HepG2 (cell line): ENCODE measurements at places on chromosomes 11 and 22.
A peak's percentile ranks its signal among the peaks of the same experiment; 100 is the strongest.

DNA sequence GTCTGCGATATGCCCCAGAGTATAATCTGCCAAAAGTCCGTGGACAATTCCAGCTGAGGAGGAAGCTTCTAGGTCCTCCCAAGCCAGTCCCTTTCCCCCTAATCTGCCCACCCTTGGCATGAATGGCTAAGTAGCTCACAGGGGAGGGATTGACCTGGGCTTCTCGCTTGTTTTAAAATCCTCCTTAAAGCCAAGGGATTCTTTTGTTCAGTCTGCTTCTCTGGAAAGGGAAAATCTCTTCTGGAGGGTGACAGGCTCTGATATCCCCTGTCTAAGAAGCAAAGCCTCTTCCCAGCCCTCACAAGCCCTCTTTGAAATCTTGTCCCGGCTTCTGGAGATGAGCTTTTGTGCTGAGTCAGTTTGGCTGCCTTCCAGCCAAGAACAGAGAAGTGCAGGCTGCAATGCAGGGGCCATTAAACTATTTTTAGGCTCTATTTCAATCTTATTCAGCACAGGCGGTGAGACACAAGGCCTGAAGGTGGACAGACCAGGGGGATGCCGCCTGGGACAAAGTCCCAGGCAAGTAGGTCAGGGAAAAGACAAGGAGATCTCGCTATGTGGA lies 23.9 kb downstream of the NEFH start:
- H3K27ac ChIP-seq, result no peak overlapping the region
- no peak for DNase-seq
- H3K36me3 ChIP-seq, result peaks cover 24% of the 10 kb centered on the region; the same call in 2 of the 3 replicates
- H3K4me1 ChIP-seq, result peaks cover 18% of the 10 kb centered on the region
- no peaks in the 10 kb centered on the region for H3K27me3 ChIP-seq
- H3K4me3 ChIP-seq, result no peak overlapping the region

- DNase-seq, result no peak
- no peak overlapping the region for H3K4me3 ChIP-seq
- H3K27ac ChIP-seq, result no peak overlapping the region
- no peaks in the 10 kb centered on the region for H3K27me3 ChIP-seq
- no peaks in the 10 kb centered on the region for H3K4me1 ChIP-seq
These were observed 89.7 kb downstream of the BRD1 start for GRCh38 chr22:49738006-49738405.

- no peak for DNase-seq
- H3K36me3 ChIP-seq, result no peaks in the 10 kb centered on the region
- H3K4me1 ChIP-seq, result no peaks in the 10 kb centered on the region
- no peak overlapping the region for H3K27ac ChIP-seq
- peaks cover 48% of the 10 kb centered on the region for H3K27me3 ChIP-seq
These were observed 80.2 kb downstream of the PRR5L start for GRCh38 chr11:36376009-36376887.

DNA sequence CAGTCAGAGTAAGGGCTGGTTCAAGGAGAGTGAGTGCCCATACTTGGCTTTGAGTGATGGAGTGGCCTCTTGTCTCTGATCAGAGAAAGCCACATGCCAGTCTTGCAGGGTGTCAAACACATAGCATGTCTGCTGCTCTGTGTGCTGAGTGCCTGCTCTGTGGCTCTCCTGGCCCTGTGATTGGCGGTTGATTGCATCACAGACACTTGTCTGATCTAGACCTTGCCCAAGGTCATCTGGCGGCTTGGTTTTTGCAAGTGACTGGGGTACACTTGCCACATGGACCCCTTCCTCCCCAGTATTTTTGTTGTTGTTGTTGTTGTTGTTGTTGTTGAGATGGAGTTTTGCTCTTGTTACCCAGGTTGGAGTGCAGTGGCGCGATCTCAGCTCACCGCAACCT lies 10.3 kb downstream of the OSBP2 start:
- H3K27ac ChIP-seq, result no peak overlapping the region
- H3K36me3 ChIP-seq, result no peaks in the 10 kb centered on the region
- H3K27me3 ChIP-seq, result no peaks in the 10 kb centered on the region
- peaks cover 20% of the 10 kb centered on the region for H3K4me1 ChIP-seq
- no peak for DNase-seq
- H3K4me3 ChIP-seq, result no peak overlapping the region

GRCh38 chr11:1829039-1829820 lies 5.6 kb upstream of the SYT8 start:
- no peak overlapping the region for H3K4me3 ChIP-seq
- no peak for DNase-seq
- H3K36me3 ChIP-seq, result no peaks in the 10 kb centered on the region
- peaks cover 98% of the 10 kb centered on the region for H3K4me1 ChIP-seq
- H3K27me3 ChIP-seq, result peaks cover 4% of the 10 kb centered on the region

- H3K4me3 ChIP-seq, result no peak overlapping the region
- no peak overlapping the region for H3K27ac ChIP-seq
- no peak for DNase-seq
- no peaks in the 10 kb centered on the region for H3K4me1 ChIP-seq
- H3K27me3 ChIP-seq, result no peaks in the 10 kb centered on the region
- no peaks in the 10 kb centered on the region for H3K36me3 ChIP-seq
These were observed 71.3 kb downstream of the ETS1 start for GRCh38 chr11:128515826-128516778.

DNA sequence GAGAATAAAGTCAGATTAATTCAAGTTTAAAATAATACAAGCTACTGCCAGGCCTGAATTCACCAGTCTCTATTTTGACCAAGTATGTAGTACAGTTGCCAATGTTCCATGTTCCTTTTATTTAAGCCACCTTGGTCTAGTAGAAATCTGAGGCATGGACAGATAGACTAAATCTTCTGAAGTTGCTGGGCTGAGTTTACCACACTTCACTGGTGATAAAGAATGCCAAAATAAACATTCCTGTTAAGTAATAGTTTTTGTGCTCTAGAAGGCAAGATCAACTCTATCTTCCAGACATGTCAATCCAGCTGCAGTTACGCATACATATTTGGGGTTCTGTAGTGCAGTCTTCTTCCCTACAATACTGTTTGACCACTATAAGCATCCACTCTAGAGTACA lies 83.9 kb upstream of the C11orf87 start:
- no peak for DNase-seq
- no peaks in the 10 kb centered on the region for H3K27me3 ChIP-seq
- H3K4me1 ChIP-seq, result no peaks in the 10 kb centered on the region
- no peak overlapping the region for H3K27ac ChIP-seq
- no peak overlapping the region for H3K4me3 ChIP-seq

DNA sequence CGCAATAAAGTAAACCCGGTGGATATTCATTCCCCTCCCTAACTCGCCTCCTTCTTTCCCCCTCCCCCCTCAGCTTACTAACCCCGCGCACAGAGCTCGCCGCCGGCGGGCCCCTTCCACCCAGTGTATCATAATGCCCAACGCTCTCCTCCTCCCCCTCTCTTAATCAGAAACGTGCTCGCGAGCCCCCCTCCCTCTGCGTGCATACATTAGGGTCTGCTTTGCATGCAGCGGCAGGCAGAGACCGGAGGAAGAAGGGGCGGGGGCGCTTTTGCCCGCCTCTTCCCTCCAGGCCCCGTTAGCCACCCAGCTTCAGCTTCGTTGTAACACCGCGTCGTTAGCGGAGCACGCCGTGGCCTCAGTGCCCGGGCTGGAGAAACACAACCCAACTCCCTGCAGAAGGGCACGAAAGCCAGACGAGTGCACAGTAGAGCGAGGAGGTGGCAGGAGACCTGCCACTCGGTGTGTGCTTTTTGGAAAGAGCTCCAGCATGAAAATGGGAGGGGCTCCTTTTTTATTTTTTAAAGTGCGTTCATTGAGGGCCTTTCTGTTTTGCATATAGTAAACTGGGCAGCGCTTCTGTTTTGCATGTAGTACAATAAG lies 901 bp upstream of the KMT2A start:
- DNase-seq, result peak; percentile 75
- peaks cover 53% of the 10 kb centered on the region for H3K4me1 ChIP-seq
- peak overlapping the region; percentile 84 for H3K4me3 ChIP-seq
- H3K27ac ChIP-seq, result peak overlapping the region; percentile 87
- H3K36me3 ChIP-seq, result no peaks in the 10 kb centered on the region; the same call in 1 of the 2 replicates

- no peak overlapping the region for H3K4me3 ChIP-seq
- no peaks in the 10 kb centered on the region for H3K27me3 ChIP-seq
These were observed 33.5 kb upstream of the BID start for GRCh38 chr22:17807578-17808410.

GRCh38 chr11:59415111-59415510 lies 11.1 kb downstream of the OR5A2 start:
- DNase-seq, result no peak
- H3K4me1 ChIP-seq, result no peaks in the 10 kb centered on the region
- H3K27ac ChIP-seq, result no peak overlapping the region
- no peak overlapping the region for H3K4me3 ChIP-seq
- no peaks in the 10 kb centered on the region for H3K27me3 ChIP-seq

- no peaks in the 10 kb centered on the region for H3K36me3 ChIP-seq
- peaks cover 23% of the 10 kb centered on the region; the same call in 2 of the 3 replicates for H3K27me3 ChIP-seq
- H3K27ac ChIP-seq, result no peak overlapping the region
These were observed 90.0 kb downstream of the GRIK4 start for GRCh38 chr11:120601536-120601935.

DNA sequence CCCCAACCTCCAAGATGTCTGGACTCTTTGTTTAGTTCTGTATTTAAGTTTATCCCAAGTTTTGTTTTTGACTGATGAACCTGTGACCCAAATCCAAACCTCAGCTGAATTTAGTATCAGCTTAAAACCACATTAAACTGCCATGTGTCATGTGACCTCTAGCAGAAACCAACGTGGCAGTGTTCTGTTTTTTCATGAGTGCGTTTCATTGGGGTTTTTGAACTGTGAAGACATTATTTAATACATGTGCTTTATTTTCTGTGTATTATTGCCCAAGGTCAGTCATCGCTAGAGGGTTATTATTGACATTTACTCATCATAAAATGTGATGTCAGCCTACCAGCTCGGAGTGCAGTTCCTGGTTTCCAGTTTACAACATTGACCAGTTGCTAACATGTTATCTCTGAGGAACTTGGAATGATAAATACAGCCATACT lies 1.8 kb downstream of the TLCD5 start:
- H3K4me1 ChIP-seq, result peaks cover 23% of the 10 kb centered on the region
- no peaks in the 10 kb centered on the region; the same call in 2 of the 3 replicates for H3K36me3 ChIP-seq
- DNase-seq, result no peak
- H3K27ac ChIP-seq, result no peak overlapping the region

DNA sequence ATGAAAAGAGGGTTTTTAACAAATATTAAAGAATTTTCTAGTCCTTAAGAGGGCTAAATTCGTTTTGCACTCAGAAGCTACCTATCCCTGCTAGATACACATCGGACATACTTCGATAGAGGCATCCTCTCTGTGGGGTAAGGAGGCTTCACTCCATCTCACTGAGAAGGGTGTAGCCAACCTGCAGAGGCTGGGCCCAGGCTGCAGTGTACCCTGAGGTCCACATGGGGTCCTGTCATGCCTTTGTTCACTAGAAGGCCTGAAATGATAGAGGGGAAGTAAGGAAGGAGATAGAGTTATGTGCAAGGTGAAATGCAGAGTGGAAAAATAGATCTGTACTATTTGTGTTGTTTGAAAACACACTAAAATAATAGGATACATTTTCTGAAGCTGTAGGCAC lies 45.6 kb downstream of the IGSF9B start:
- no peak overlapping the region for H3K4me3 ChIP-seq
- H3K36me3 ChIP-seq, result no peaks in the 10 kb centered on the region
- H3K4me1 ChIP-seq, result no peaks in the 10 kb centered on the region
- peaks cover 56% of the 10 kb centered on the region; the same call in 1 of the 3 replicates for H3K27me3 ChIP-seq
- no peak for DNase-seq
- no peak overlapping the region for H3K27ac ChIP-seq

GRCh38 chr11:34240150-34240494 lies 117.7 kb downstream of the ABTB2 start:
- no peaks in the 10 kb centered on the region for H3K36me3 ChIP-seq
- H3K4me1 ChIP-seq, result peaks cover 18% of the 10 kb centered on the region
- no peak for DNase-seq
- no peak overlapping the region for H3K27ac ChIP-seq
- H3K4me3 ChIP-seq, result no peak overlapping the region

- H3K36me3 ChIP-seq, result no peaks in the 10 kb centered on the region
- H3K27me3 ChIP-seq, result peaks cover 1% of the 10 kb centered on the region; the same call in 1 of the 2 replicates
- H3K4me1 ChIP-seq, result no peaks in the 10 kb centered on the region
- no peak for DNase-seq
These were observed 140.0 kb downstream of the ADAMTS15 start for GRCh38 chr11:130588471-130588870.

- no peak overlapping the region for H3K4me3 ChIP-seq
- no peaks in the 10 kb centered on the region for H3K36me3 ChIP-seq
- DNase-seq, result no peak
These were observed 3.9 kb downstream of the VWA5A start for GRCh38 chr11:124119103-124119502.

DNA sequence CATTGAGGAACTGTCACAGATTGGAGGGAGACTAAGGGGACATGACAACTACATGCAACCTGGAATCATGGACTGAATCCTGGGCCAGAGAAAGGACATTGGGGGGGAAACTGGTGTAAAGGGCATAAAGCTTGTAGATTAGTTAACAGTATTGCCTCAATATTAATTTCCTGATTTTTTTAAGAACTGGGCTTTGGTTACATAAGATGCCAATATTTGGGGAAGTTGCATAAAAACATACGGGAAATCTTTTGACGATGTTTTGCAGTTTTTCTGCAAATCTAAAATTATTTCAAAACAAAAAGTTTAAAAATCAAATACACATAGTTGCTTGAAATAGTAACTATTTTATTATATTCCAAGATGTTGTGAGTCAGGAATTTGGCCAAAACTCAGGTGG lies 2.9 kb upstream of the FOLR3 start:
- no peak overlapping the region for H3K4me3 ChIP-seq
- H3K36me3 ChIP-seq, result no peaks in the 10 kb centered on the region
- H3K4me1 ChIP-seq, result no peaks in the 10 kb centered on the region
- H3K27ac ChIP-seq, result no peak overlapping the region
- no peaks in the 10 kb centered on the region; the same call in none of the 2 replicates for H3K27me3 ChIP-seq

- no peak overlapping the region for H3K4me3 ChIP-seq
- H3K27ac ChIP-seq, result no peak overlapping the region
- no peak for DNase-seq
- peaks cover 50% of the 10 kb centered on the region for H3K36me3 ChIP-seq
- H3K4me1 ChIP-seq, result no peaks in the 10 kb centered on the region
These were observed 42.5 kb downstream of the CEP57 start for GRCh38 chr11:95832763-95833162.

GRCh38 chr22:47818496-47818895 lies 1056.0 kb downstream of the TBC1D22A start:
- H3K27me3 ChIP-seq, result peaks cover 2% of the 10 kb centered on the region; the same call in 1 of the 2 replicates
- H3K36me3 ChIP-seq, result no peaks in the 10 kb centered on the region
- H3K27ac ChIP-seq, result no peak overlapping the region
- no peak for DNase-seq

DNA sequence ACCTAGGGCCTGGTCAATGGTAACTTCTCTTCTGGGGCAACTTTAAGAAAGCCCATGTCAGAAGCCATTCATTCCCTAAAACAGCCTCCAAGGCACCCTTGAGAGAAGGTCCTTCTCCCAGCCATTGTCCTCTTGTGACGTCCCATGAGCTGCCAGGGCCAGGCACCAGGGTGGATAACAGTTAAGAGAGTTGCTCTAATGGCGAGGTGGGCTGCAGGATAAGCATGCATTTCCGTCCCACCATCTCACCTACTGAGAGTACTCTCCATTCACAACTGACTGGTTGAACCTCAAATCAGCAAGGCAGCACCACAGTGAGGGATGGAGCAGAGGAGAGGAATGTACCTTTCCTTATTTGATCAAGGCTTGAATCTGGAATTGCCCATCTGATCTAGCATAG lies 14.6 kb downstream of the POU2AF1 start:
- no peaks in the 10 kb centered on the region for H3K27me3 ChIP-seq
- H3K4me1 ChIP-seq, result peaks cover 95% of the 10 kb centered on the region
- no peak for DNase-seq
- H3K36me3 ChIP-seq, result no peaks in the 10 kb centered on the region
- H3K27ac ChIP-seq, result peak overlapping the region; percentile 98
- no peak overlapping the region for H3K4me3 ChIP-seq
